ENCODE measurements at places on chromosomes 16 and 17. TPM values are rescaled to one million over a fixed set of nuclear protein-coding genes. Genes with fewer than 3 reads are reported as not detected.

The CRYBA1 gene
- total RNA-seq, result not detected

The PPY gene
- not detected for total RNA-seq

The GALNS gene
- 19.9 TPM for total RNA-seq

The PRSS8 gene
- total RNA-seq, result not detected

The BCL7C gene
- 25.7 TPM for total RNA-seq

The MYO15B gene
- 17.4 TPM for total RNA-seq

The CACNG4 gene
- total RNA-seq, result not detected

The TMEM114 gene
- total RNA-seq, result not detected

The ARSG gene
- total RNA-seq, result 7.9 TPM

The HS3ST3A1 gene
- 0.10 TPM for total RNA-seq

The CFAP52 gene
- not detected for total RNA-seq

The NPIPA5 gene
- total RNA-seq, result 2.4 TPM

The LRRC75A gene
- 2.9 TPM for total RNA-seq

The RNF135 gene
- total RNA-seq, result 9.1 TPM

The ATPAF2 gene
- total RNA-seq, result 15.6 TPM

The KRT33B gene
- total RNA-seq, result not detected

The RPL19 gene
- 1,567 TPM for total RNA-seq

The LGALS9B gene
- total RNA-seq, result not detected

The GDPD1 gene
- 2.6 TPM for total RNA-seq

The CBX2 gene
- total RNA-seq, result 19.2 TPM

The TAOK2 gene
- 128 TPM for total RNA-seq

The TAX1BP3 gene
- 277 TPM for total RNA-seq

The PIMREG gene
- 16.2 TPM for total RNA-seq

The NPIPB13 gene
- 3.6 TPM for total RNA-seq

The CPNE7 gene
- 7.8 TPM for total RNA-seq

The FBXO39 gene
- 5.9 TPM for total RNA-seq

The ALOX15 gene
- not detected for total RNA-seq

The TMEM92 gene
- under 0.01 TPM for total RNA-seq

The KRTAP3-1 gene
- total RNA-seq, result not detected

The TP53TG3C gene
- total RNA-seq, result not detected

The RECQL5 gene
- 18.1 TPM for total RNA-seq

The FADS6 gene
- total RNA-seq, result not detected

The DPEP3 gene
- total RNA-seq, result not detected

The SULT1A1 gene
- total RNA-seq, result 7.8 TPM

The MYCBPAP gene
- total RNA-seq, result 0.29 TPM

The RAP1GAP2 gene
- total RNA-seq, result 8.8 TPM

The HLF gene
- 0.33 TPM for total RNA-seq

The NGFR gene
- total RNA-seq, result not detected

The HSD17B2 gene
- total RNA-seq, result 38.5 TPM

The SPN gene
- not detected for total RNA-seq

The CARD14 gene
- not detected for total RNA-seq

The CTRB1 gene
- total RNA-seq, result not detected

The FNDC8 gene
- not detected for total RNA-seq

The ADCY9 gene
- total RNA-seq, result 10.0 TPM
